Psoas muscle (tissue), 8 donors: ENCODE measurements at places on chromosomes 3 and 15.

DNA sequence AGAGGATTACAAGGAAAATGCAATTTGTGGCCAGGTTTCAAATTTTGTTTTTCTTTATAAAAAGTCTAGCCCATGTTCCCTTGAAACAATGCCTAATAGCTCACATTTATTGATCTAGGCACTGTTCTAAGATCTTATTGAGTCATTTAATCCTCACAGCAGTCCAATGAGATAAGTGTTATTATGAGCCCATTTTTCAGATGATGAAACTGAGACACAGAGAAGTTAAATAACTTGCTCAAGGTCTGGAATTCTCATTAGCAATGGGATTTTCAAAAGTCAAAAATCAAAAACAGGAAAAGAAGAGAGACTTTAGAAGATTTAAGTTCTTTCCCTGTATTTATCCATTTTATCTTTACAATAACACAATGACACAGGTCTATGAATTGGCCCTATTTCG is 90.0 kb upstream of the COL6A5 start:
- no peaks in the 10 kb centered on the region for H3K4me1 ChIP-seq
- DNase-seq: no peak

GRCh38 chr15:69951898-69952555 is 145.7 kb downstream of the TLE3 start:
- no peaks in the 10 kb centered on the region for H3K27me3 ChIP-seq
- no peaks in the 10 kb centered on the region for H3K36me3 ChIP-seq
- H3K4me3 ChIP-seq: no peak overlapping the region
- H3K4me1 ChIP-seq: no peaks in the 10 kb centered on the region

DNA sequence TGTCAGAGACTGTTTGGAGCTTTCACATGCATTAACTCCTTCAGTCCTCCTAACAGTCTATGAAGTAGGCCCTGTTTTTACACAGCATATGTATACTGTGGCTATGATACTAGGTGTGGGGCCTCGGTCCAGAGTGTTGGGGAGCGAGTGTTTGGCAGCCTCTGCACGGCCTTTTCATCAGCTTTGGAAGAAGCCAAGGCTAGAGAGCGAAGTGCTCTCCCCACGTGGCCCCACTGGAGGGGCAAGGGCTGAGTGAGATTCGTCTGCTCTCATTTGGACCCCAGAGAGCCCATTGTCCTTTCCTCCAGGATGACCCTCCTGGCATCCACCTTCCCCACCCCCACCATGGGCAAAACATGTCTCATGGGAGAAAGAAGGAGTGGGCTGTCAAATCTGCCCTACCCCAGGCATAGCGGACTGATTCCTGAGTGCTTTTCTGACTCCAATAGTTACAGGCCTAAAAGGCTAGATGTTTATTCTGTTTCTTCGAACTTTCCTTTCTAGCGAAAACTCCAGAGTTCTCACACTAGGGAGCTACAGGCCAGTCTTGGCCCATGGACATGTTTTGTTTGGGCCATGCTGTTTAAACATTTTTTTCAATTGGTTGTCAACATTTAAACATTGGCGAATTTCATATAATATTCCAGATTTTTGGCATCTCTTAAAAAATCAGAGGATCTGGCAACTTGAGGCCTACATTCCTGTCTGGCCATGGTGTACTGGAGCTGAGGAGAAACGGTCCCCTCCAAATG is 76.0 kb downstream of the EEFSEC start:
- no peak for DNase-seq
- no peak overlapping the region for H3K27ac ChIP-seq
- no peaks in the 10 kb centered on the region for H3K36me3 ChIP-seq
- no peaks in the 10 kb centered on the region for H3K27me3 ChIP-seq
- H3K4me1 ChIP-seq: no peaks in the 10 kb centered on the region

DNA sequence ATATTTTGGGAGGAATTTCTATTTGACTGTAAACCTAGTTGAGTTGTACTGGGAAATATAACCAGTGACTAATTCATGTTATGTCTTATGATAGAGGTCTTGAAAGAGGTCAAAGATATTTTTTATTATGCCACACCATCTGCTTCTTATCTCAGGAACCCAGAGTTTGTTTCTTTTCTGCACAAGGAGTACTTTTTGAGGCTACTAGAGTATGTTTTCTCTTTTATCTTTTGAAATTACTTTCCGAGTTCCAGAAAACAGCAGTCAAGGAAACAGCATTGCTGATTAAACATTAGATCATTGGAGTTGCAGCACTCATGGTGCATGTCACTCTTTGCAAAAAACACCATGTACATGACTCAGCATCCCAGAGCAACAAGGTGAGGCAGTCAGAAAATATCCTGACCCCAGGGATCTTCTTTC is 645.8 kb upstream of the NR2F2 start:
- DNase-seq: no peak
- no peak overlapping the region for H3K27ac ChIP-seq
- no peaks in the 10 kb centered on the region for H3K27me3 ChIP-seq

DNA sequence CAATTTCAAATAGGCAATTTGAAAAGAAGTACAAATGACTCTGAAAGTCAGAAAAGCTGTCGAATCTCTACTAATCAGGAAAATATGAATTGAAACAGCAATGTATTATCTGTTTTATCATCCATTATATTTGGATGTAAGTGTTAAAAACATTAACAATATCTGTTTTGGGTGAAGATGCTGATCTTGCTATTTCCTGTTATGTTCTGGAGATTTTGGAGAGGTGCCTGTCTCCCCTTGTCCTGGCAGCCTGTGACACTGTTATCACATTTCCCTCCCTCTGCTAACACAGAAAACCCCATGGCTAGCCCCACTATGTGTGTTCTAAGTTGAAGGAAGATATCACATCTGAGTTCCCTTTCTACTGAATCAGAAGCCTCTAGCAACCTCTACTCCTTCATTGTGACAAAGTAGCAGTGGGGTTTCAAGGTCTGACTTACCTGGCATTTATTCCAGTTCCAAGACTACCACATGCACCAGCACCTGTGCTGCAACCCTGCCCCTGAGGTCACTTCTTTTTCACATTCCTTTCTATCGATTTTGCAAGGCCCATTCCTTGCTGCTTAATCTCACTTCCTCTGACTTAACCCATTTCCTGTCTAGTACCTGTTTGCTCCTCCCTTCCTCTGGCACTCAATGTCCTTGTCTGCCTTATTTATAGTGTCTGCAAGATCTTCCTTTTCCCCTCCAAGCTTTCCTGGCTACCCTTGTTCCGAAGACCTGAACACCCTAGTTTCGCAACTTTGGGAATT is 95.5 kb upstream of the COL8A1 start:
- H3K4me3 ChIP-seq: no peak overlapping the region
- no peaks in the 10 kb centered on the region for H3K36me3 ChIP-seq
- H3K27ac ChIP-seq: no peak overlapping the region

GRCh38 chr3:172669021-172669420 is 41.8 kb downstream of the NCEH1 start:
- no peak overlapping the region for H3K4me3 ChIP-seq
- H3K36me3 ChIP-seq: no peaks in the 10 kb centered on the region
- H3K27ac ChIP-seq: no peak overlapping the region
- no peaks in the 10 kb centered on the region for H3K27me3 ChIP-seq
- DNase-seq: no peak

- H3K27me3 ChIP-seq: peaks cover 3% of the 10 kb centered on the region
- DNase-seq: no peak
- peaks cover 4% of the 10 kb centered on the region for H3K4me1 ChIP-seq
- no peaks in the 10 kb centered on the region for H3K36me3 ChIP-seq
Observed at GRCh38 chr15:96328181-96328876, 2.2 kb upstream of the NR2F2 start.

- H3K36me3 ChIP-seq: no peaks in the 10 kb centered on the region
- H3K4me3 ChIP-seq: no peak overlapping the region
- DNase-seq: no peak
- H3K27me3 ChIP-seq: no peaks in the 10 kb centered on the region
Observed at GRCh38 chr3:194748225-194748624, 62.5 kb downstream of the FAM43A start.

DNA sequence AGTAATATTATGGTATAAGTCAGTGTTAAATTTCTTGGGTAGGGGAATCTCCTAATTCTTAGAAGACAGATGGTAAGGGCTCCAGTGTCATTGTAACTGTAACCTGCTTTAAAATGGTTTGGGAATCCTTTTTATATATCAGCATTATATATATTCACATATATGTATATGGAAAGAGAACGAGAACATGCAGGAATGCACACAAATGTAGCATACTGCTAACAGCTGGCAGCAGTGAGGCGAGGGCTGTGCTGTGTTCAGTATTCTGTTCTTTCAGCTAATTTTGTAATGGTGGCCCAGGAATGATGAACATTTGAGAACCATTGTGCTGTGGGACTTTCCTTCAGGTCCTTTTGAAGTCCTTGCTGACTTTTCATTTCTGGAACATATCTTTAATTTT is 60.8 kb downstream of the EEFSEC start:
- H3K4me1 ChIP-seq: peaks cover 13% of the 10 kb centered on the region
- H3K27ac ChIP-seq: no peak overlapping the region
- H3K27me3 ChIP-seq: no peaks in the 10 kb centered on the region

- H3K27me3 ChIP-seq: no peaks in the 10 kb centered on the region
- no peaks in the 10 kb centered on the region for H3K4me1 ChIP-seq
- no peak for DNase-seq
- no peak overlapping the region for H3K27ac ChIP-seq
- H3K36me3 ChIP-seq: no peaks in the 10 kb centered on the region
Observed at GRCh38 chr15:60853109-60853508, 374.2 kb upstream of the ICE2 start.

DNA sequence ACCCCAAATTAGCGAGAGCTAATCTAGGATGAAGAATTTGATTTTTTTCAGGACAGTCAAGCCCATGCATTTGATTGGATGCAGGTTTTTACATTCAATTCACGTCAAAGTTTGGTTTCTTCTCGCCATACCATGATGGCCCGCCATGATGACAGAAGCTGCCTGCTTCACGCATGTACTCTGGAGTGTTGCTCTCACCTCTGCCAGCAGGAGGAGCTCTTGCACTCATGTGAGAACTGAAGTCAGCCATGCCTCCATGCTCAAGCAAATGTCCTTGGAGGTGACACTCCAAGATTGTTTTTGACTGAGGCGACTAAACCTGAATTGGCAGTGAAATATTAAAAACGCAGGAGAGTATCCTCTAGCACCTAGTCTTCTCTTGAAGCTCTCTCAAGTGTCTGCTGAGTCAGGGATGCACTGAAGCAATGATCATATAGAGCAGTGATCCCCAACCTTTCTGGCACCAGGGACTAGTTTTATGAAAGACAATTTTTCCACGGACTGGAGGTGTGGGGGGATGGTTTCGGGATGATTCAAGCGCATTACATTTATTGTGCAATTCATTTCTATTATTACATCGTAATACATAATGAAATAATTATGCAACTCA is 120.9 kb downstream of the SAMMSON start:
- H3K4me3 ChIP-seq: no peak overlapping the region
- no peaks in the 10 kb centered on the region for H3K4me1 ChIP-seq
- no peak overlapping the region for H3K27ac ChIP-seq
- H3K36me3 ChIP-seq: no peaks in the 10 kb centered on the region

DNA sequence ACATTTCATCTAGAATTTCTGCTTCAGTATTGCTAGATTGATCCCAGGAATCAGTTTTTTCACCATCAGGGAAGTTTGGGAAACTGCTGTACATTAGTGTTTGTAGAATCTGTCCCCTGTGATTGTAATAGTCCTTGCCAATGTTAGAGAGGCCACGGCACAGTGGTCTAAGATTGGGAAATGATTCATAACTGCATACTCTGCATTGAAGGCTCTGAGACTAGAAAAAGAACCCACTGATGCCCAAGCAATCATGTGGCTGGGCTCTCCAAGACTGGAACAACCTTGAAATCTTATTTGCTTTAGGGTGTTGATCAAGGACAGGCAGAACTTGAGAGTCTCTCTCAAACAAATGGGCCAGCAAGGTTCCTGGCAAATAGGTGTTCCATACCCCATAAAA is 245.6 kb upstream of the LRTM1 start:
- no peak overlapping the region for H3K27ac ChIP-seq
- DNase-seq: no peak
- H3K27me3 ChIP-seq: no peaks in the 10 kb centered on the region
- H3K4me3 ChIP-seq: no peak overlapping the region

DNA sequence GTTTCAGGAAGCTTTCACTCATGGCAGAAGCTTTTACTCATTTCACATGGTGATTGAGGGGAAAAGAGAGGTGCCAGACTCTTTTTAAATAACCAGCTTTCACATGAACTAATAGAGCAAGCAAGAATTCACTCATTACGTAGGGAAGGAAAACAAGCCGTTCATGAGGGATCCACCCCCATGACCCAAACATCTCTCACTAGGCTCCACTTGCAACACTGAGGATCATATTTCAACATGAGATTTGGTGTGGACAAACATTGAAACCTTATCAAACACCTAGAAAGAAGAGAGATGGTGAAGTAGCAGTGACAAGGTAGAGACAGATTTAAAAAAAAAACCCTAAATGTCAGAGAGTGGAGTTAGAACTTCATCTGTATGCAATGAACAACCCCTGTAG is 408.6 kb upstream of the PDZRN3 start:
- no peak for DNase-seq
- no peak overlapping the region for H3K27ac ChIP-seq
- H3K36me3 ChIP-seq: no peaks in the 10 kb centered on the region
- H3K4me1 ChIP-seq: no peaks in the 10 kb centered on the region
- no peak overlapping the region for H3K4me3 ChIP-seq

DNA sequence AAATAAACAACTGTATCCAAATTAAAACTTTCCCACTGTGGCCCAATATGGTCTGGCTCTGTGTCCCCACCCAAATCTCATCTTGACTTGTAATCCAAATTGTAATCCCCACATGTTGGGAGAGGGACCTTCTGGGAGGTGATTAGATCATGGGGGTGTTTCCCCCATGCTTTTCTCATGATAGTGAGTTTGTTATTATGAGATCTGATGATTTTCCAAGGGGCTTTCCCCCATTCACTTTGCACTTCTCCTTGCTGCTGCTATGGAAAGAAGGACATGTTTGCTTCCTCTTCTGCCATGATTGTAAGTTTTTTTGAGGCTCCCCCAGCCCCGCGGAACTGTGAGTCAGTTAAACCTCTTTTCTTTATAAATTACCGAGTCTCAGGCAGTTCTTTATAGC is 55.0 kb downstream of the MINDY4B start:
- no peak for DNase-seq
- no peaks in the 10 kb centered on the region for H3K36me3 ChIP-seq
- no peak overlapping the region for H3K4me3 ChIP-seq

- no peak for DNase-seq
- H3K36me3 ChIP-seq: no peaks in the 10 kb centered on the region
- H3K4me1 ChIP-seq: no peaks in the 10 kb centered on the region
Observed at GRCh38 chr15:101024706-101025500, 105.7 kb downstream of the LRRK1 start.

- H3K27ac ChIP-seq: no peak overlapping the region
- no peak overlapping the region for H3K4me3 ChIP-seq
- no peaks in the 10 kb centered on the region for H3K36me3 ChIP-seq
- no peaks in the 10 kb centered on the region for H3K27me3 ChIP-seq
- H3K4me1 ChIP-seq: no peaks in the 10 kb centered on the region
- DNase-seq: no peak
Observed at GRCh38 chr3:109284071-109284470, 32.2 kb downstream of the DPPA2 start.
